Stimulated activated CD8-positive, alpha-beta memory T cell treated with anti-CD3 and anti-CD28 coated beads, Interleukin-15, amount 100 ng/mL, for 24 hours (primary cell): ENCODE measurements at places on chromosomes 5 and 9.

DNA sequence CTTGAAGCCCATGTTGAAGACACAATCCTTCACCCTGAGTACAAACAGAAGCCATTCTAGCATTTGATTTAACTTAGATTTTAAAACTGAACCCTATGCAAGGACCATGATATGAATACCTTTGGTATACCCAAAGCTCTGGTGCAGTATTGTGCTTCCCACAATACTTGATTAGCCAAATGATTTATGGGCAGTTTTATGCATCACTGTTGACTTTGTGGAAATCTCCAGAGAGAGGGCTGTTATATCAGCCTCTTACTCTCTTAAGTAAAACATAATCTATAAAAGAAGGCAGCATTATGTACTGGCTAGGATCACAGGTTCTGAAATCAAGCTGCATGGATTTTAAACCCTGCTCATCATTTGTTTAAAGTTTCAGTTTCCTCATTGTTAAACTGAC, 762.8 kb downstream of the EFNA5 start:
- no peak for DNase-seq

- no peak for DNase-seq
Measured at GRCh38 chr9:13970426-13970825, 343.5 kb downstream of the NFIB start.

- DNase-seq, result no peak
Measured at GRCh38 chr9:76730801-76731200, 33.4 kb upstream of the PCA3 start.

DNA sequence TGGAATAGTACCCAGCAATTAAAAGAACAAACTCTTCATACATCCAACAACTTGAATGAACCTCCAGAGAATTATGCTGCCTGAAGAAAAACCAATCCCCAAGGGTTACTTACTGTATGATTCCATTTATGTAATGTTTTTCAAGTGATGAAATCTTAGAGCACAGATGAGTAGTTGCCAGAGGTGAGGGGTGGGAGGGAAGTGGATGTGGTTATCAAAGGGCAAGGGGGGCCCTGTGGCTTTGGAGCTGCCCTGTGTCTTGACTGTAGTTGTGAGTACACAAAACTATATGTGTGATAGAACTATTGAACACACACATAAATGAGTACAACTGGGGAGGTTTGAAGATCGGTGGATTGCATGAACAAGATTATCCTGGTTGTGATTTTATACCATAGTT, 115.8 kb upstream of the SLC25A48 start:
- DNase-seq, result no peak

GRCh38 chr9:135583688-135584011, 22.1 kb downstream of the PAEP start:
- DNase-seq, result no peak

- DNase-seq, result no peak
Measured at GRCh38 chr5:59587489-59588337, 305.8 kb downstream of the PDE4D start.

- no peak for DNase-seq
Measured at GRCh38 chr5:54785729-54786591, 199.4 kb downstream of the ESM1 start.

GRCh38 chr5:33371660-33372059, 69.1 kb upstream of the TARS1 start:
- DNase-seq, result no peak

GRCh38 chr9:77708064-77708815, 60.1 kb upstream of the GNA14 start:
- no peak for DNase-seq
